Testis (tissue), 5 donors: ENCODE measurements at places on chromosomes 2 and 18. TPM values are rescaled to one million over a fixed set of nuclear protein-coding genes. Genes with fewer than 3 reads are reported as not detected.

ST6GAL2 gene
- total RNA-seq = 83.8 TPM

SGPP2 gene
- 3.1 TPM for total RNA-seq

POTEC gene
- 70.2 TPM for total RNA-seq

TTL gene
- total RNA-seq = 11.4 TPM

SOCS6 gene
- total RNA-seq = 20.9 TPM

TUBA3D gene
- 270 TPM for total RNA-seq

- H3K27me3 ChIP-seq = no peaks in the 10 kb centered on the region
- H3K36me3 ChIP-seq = no peaks in the 10 kb centered on the region
- no peak for DNase-seq
- no peak overlapping the region for H3K4me3 ChIP-seq
- no peaks in the 10 kb centered on the region for H3K4me1 ChIP-seq
- H3K27ac ChIP-seq = no peak overlapping the region
These were observed 1214.4 kb downstream of the LRP1B start for GRCh38 chr2:140916410-140916809.

GRCh38 chr2:60852282-60852860 is 29.0 kb upstream of the REL start:
- no peaks in the 10 kb centered on the region for H3K36me3 ChIP-seq
- DNase-seq = peak; percentile 28
- peaks cover 15% of the 10 kb centered on the region for H3K4me1 ChIP-seq
- no peaks in the 10 kb centered on the region for H3K27me3 ChIP-seq

DNA sequence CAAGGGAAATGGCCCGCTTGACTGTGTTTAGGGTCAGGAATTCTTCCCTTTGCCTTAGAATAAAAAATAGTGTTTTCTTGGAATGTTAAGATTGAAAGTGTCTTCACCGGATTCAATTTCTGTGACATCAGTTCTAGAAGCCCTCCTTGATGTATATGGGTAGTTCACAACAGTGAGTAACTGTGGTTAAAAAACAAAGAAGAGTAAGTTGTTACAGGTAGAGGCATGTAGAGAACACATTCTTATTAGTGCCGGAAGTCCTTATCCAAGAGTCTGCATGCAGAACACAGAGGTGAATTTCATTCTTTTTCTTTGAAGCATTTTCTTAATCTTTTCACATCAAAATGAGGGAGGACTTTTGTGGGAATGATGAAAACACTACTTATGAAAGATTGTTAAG is 105.5 kb downstream of the FMNL2 start:
- no peak overlapping the region for H3K27ac ChIP-seq
- H3K27me3 ChIP-seq = no peaks in the 10 kb centered on the region
- peaks cover 8% of the 10 kb centered on the region for H3K4me1 ChIP-seq

GRCh38 chr2:146131048-146131447 is 1611.1 kb upstream of the ZEB2 start:
- H3K4me1 ChIP-seq = no peaks in the 10 kb centered on the region
- no peak overlapping the region for H3K4me3 ChIP-seq
- no peaks in the 10 kb centered on the region for H3K36me3 ChIP-seq
- H3K27ac ChIP-seq = no peak overlapping the region
- no peaks in the 10 kb centered on the region for H3K27me3 ChIP-seq
- DNase-seq = no peak

GRCh38 chr2:227325839-227326195 is 766 bp downstream of the MFF start:
- H3K36me3 ChIP-seq = no peaks in the 10 kb centered on the region
- H3K27me3 ChIP-seq = no peaks in the 10 kb centered on the region
- peak; percentile 53 for DNase-seq
- peak overlapping the region; percentile 92 for H3K27ac ChIP-seq
- H3K4me3 ChIP-seq = peak overlapping the region; percentile 74

DNA sequence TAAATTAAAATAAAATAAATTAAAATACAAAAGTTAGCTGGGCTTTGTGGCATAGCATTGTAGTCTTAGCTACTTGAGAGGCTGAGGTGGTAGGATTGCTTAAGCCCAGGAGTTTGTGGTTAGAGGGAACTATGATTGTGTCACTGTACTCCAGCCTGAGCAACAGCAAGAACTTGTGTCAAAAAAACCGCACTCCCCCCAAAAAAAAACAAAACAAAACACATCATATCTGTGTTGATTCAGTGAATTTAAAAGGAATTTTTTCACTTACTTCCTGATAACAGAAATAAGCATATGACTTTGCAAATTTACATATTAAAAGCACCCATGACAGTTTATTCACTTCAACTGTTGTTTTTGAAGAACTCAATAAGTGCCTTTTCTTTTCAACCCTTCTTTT is 68.1 kb upstream of the PELI1 start:
- no peak overlapping the region for H3K27ac ChIP-seq
- no peaks in the 10 kb centered on the region for H3K4me1 ChIP-seq
- H3K27me3 ChIP-seq = no peaks in the 10 kb centered on the region
- no peak overlapping the region for H3K4me3 ChIP-seq
- H3K36me3 ChIP-seq = no peaks in the 10 kb centered on the region

GRCh38 chr18:25662272-25662671 is 310.3 kb upstream of the ZNF521 start:
- H3K27me3 ChIP-seq = no peaks in the 10 kb centered on the region
- no peak for DNase-seq
- no peak overlapping the region for H3K4me3 ChIP-seq
- no peaks in the 10 kb centered on the region for H3K4me1 ChIP-seq
- no peaks in the 10 kb centered on the region for H3K36me3 ChIP-seq

- no peaks in the 10 kb centered on the region for H3K36me3 ChIP-seq
- H3K27me3 ChIP-seq = no peaks in the 10 kb centered on the region
- no peaks in the 10 kb centered on the region for H3K4me1 ChIP-seq
- no peak overlapping the region for H3K27ac ChIP-seq
These were observed 235.6 kb downstream of the CPS1 start for GRCh38 chr2:210792000-210792399.

DNA sequence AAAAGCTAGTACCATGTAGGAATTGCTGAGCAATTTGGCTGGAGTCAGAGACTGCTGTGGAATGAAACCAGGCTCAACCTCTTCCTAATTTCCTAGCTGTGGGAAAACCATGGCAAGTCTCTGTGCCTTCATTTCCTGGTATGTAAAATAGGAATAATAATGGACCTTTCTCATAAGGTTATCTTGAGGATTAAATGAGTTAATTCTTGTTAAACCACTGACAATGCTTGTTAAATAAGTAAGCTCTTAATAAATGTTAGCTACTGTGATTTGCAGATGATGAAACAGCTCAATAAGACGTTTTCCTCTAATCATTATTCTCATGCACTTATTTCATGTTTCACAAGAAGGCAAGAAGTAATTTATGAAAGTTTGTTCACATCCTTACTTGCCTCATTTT is 346.7 kb downstream of the RND3 start:
- no peaks in the 10 kb centered on the region for H3K36me3 ChIP-seq
- DNase-seq = no peak
- H3K27me3 ChIP-seq = no peaks in the 10 kb centered on the region
- no peak overlapping the region for H3K27ac ChIP-seq
- no peak overlapping the region for H3K4me3 ChIP-seq

- peak overlapping the region; percentile 2 for H3K27ac ChIP-seq
- H3K4me3 ChIP-seq = no peak overlapping the region
- H3K4me1 ChIP-seq = peaks cover 32% of the 10 kb centered on the region
- peak; percentile 14 for DNase-seq
- no peaks in the 10 kb centered on the region for H3K36me3 ChIP-seq
- H3K27me3 ChIP-seq = no peaks in the 10 kb centered on the region
These were observed 2.5 kb downstream of the SNED1 start for GRCh38 chr2:241000831-241001321.

DNA sequence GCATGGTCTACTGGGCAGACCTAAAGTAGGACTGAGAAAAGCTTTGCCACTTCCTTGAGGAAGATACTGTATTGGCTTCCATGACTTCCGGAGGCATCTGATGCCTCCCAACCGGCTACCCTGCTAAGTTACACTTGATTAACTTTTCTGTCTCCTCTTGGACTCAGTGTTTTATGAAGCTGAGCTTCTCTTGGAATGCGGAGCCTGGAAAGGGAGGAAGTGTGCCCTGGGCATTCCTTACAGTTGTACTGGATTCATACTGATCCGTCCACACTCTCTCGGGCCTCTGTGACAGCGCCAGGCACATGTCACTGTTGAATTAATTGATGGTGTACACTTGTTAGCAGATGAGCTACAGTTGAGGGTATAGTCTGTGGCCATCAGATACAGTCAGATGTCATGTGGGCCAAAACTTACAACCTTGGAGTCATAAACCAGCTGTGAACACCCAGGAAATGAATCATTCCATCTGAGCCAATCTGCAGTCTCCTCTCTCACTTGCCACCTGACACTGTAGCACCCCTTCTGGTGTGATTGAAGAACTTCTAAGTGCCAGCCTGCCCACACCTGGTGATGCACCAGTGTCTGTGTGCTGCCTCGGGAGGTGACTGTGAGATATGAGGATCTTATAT is 122.5 kb downstream of the FHOD3 start:
- no peaks in the 10 kb centered on the region for H3K27me3 ChIP-seq
- DNase-seq = no peak
- no peak overlapping the region for H3K4me3 ChIP-seq
- H3K27ac ChIP-seq = no peak overlapping the region
- H3K4me1 ChIP-seq = no peaks in the 10 kb centered on the region

DNA sequence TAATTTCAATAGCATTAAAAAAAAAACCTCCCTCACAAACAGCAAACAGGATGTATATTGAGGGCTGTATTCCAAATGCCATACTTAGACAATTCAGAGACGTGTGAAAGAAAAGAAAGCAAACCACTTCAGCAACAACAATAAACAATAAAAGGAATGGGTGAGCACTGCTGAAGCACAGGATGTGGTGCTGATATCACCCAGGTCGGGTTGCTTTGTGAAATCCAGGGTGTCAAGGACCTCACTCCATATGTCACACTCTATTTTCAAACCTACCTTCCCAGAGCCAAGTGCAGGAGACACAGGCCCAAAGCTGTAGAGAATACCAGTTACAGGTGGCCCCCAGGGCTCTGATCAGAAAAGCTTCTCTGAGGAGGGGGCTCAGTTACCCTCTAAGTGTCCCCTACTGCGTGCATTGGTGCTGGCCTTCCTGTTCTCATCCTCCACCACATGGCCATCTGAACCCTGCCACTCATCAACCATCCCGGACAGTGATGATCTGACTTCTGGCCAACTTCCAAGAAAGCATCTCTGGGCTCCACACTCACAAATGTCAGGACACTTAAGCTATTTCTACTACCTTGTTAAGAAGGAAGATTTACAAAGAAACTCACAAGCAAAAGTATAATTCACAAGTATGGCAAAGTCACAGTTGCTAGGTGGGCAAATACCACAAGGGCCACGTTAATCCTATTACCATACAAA is 363.0 kb downstream of the SS18 start:
- H3K4me1 ChIP-seq = no peaks in the 10 kb centered on the region
- no peak overlapping the region for H3K27ac ChIP-seq
- no peaks in the 10 kb centered on the region for H3K27me3 ChIP-seq

DNA sequence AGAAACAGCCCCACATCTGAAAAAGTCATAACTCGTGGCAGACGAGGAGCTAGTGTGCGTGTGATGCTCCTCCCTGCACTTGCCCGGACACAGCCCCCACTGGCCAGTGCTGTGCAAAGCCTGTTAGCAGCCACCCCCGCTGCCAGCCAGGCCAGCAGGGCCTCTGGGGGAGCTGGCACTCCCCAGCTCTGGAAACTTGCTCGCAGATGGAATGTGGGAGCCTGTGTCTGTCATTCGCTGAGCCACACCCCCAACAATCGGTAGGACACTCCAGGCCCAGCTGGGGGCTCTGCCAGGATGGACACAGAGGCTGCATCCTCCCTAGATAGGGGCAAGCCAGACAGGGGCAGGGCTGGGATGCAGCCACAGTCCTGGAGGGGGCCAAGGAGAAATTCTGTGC is 62.4 kb upstream of the ATG16L1 start:
- no peaks in the 10 kb centered on the region for H3K4me1 ChIP-seq
- no peak for DNase-seq
- no peaks in the 10 kb centered on the region for H3K27me3 ChIP-seq
- no peaks in the 10 kb centered on the region for H3K36me3 ChIP-seq
- H3K4me3 ChIP-seq = no peak overlapping the region

GRCh38 chr2:237025090-237025865 is 60.4 kb upstream of the COPS8 start:
- H3K27me3 ChIP-seq = no peaks in the 10 kb centered on the region
- no peak overlapping the region for H3K27ac ChIP-seq
- no peaks in the 10 kb centered on the region for H3K4me1 ChIP-seq
- H3K4me3 ChIP-seq = no peak overlapping the region
- DNase-seq = no peak

DNA sequence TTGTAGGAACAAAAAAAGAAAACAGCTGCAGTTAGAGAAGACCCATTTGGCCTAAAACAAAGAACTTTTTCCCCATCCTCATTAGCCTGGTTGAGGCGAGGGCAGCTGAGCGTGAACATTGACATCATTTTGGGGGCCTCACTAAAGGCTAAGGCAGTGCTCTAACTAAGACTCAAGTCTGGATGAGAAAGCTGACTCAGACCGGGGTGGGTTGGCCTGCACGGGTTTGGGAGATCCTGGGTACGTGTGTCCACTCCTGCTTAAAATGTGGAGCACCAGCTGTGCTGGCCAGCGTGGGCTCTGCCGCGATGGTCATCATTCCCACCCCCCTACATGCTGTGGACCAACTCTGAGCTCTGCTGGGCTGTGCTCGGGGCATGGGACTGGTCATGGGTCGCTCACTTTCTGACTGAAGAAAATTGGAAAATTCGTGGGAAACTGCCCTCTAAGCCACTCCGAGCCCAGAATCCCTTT is 86.0 kb upstream of the TMEM247 start:
- H3K4me3 ChIP-seq = no peak overlapping the region
- H3K27ac ChIP-seq = no peak overlapping the region
- no peaks in the 10 kb centered on the region for H3K36me3 ChIP-seq

- H3K4me1 ChIP-seq = peaks cover 7% of the 10 kb centered on the region
- no peaks in the 10 kb centered on the region for H3K27me3 ChIP-seq
- H3K4me3 ChIP-seq = no peak overlapping the region
- no peak for DNase-seq
- no peaks in the 10 kb centered on the region for H3K36me3 ChIP-seq
- no peak overlapping the region for H3K27ac ChIP-seq
These were observed 42.6 kb downstream of the EDAR start for GRCh38 chr2:108946442-108946841.

DNA sequence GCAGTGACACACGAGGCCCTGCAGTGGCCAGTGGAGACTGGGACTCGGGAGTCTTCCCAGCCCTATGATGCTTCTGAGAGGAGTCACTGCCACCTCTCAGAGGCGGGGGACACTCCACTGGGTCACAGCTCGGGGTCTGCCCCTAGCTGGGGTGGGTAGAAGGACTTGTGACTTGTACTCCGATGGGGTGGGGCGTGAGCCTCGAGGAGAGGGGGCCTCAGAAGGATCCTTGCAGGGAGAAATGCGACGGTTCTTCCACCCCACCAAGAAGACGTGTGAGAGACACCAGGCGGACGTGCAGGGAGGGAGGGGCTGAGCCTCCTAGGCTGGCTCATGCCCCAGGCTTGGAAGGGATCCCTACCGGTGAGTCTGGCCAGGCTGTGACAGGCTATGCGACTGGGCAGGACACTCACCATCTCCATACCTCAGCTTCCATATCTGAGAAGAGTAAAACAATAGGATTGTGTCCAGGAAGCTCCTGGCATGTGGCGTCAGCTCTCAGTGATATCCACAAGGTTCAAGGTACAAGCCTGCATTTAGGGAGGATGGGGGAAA is 11.1 kb upstream of the OTOS start:
- no peak overlapping the region for H3K27ac ChIP-seq
- no peak for DNase-seq
- H3K27me3 ChIP-seq = no peaks in the 10 kb centered on the region
- H3K4me3 ChIP-seq = no peak overlapping the region

GRCh38 chr2:96239091-96239490 is 26.7 kb downstream of the TMEM127 start:
- DNase-seq = no peak
- no peaks in the 10 kb centered on the region for H3K36me3 ChIP-seq
- H3K4me3 ChIP-seq = no peak overlapping the region
- no peaks in the 10 kb centered on the region for H3K27me3 ChIP-seq

- no peak for DNase-seq
- no peaks in the 10 kb centered on the region for H3K36me3 ChIP-seq
- H3K27ac ChIP-seq = no peak overlapping the region
- H3K27me3 ChIP-seq = no peaks in the 10 kb centered on the region
- no peak overlapping the region for H3K4me3 ChIP-seq
These were observed 86.2 kb downstream of the COX7A2L start for GRCh38 chr2:42274863-42275262.
